ENCODE measurements at places on chromosomes 11 and 22.

DNA sequence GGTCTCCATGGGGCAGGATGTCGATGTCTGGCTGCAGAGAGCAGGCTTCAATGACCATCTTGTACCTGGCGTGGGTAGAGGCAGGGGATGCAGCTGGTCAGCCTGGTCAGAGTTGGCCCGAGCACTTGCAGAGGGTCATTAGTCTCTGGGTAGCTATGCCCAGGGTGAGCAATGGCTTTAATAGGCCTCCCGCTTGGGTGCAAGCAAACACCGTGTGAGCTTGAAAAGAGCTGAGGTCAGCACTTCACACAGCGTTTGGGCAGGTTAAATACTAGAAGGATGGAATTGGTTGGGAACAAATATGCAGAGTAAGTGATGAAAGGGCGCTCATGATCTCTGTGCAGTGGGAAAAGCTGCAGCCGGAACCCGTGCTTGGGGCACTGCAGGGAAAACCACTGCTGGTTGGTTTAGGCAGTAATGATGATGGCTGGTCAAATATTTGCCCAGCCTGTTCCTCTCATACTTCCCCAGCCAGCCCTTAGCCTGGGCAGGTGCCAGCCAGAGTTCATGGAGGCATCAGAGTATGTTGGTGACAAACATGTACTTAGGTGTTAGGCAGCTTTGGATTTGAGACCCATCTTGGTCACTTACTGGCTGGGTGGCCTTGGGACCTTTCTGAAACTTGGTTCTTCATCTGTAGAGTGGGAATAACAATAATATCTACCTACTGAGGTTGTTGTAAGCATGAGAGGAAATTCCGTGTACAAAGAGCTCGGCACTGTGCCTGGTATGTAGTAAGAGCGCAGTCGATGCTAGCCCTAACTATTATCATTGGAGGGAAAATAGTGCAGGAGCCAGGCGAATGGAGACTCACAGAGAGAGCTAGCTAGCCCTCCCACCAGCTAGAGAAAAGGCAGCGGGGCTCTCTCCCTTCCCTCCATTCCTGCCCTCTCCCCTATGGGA, 25.2 kb upstream of the KCNJ11 start:
- no peak for DNase-seq

DNA sequence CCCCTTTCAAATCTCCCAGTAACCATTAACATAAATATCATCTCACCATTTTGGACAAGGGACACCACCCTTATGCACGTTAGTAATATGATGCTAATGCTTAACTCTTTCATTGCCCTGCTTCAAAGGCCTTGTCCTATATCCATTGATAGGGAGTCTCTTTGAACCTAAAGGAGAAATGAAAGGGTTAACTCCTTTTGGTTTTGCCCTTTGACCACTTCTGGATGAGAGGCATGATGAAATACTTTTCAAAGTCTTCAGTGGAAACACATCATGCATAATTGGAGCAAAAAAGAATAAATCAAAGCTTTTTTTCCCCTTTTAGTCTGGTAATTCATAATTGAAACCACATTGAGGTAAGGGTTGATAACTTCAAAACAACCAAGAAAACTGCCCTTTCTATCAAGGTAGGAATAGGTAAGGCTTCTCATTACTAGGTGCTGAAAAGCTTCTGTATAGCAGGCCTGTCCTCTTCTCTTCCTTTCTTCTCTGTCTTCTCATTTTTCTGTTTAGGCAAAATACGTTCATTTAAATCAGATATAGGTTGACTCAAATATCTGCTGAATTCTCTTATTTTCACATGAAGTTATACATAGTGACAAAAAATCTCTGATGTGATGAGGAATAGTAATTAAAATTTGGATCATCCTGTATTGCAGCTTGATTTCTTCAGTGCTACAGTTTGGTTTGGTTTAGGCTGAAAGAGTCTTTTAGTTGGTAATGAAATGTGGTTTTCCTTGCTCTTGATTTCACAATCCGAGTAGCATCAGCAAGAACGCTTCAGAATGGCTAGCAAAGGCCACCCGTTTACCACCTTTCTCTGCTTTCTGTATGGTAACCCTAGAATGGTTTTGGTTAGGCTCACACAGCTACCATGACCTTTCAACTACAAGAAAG, 94.8 kb downstream of the EXT2 start:
- DNase-seq = no peak

GRCh38 chr22:36541831-36542411, 13.0 kb upstream of the EIF3D start:
- DNase-seq = no peak

GRCh38 chr11:1822648-1823375, 12.0 kb upstream of the SYT8 start:
- no peak for DNase-seq

DNA sequence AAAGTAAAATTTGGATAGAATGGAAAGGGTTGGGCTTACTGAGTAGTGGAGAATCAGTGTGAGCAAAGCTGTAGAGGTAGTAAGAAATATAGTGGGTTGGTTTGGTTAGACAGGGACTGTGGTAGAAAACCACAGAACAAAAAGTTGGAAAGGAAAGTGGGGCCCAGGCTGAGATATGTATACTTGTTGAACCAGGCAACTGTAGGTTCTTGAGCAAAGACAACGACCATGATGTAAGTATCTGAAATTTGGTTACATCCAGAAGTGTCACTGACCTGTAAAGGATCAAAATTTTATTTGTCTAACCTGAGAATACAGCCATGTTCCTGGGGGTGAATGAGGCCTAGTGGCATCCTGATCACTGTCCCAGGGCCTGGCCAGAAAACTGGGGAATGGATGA, 114.1 kb downstream of the STIM1 start:
- DNase-seq = no peak

- no peak for DNase-seq
Observed at GRCh38 chr22:40746428-40747220, 67.3 kb downstream of the MCHR1 start.

- no peak for DNase-seq
Observed at GRCh38 chr11:120184946-120185705, 25.7 kb upstream of the OAF start.

DNA sequence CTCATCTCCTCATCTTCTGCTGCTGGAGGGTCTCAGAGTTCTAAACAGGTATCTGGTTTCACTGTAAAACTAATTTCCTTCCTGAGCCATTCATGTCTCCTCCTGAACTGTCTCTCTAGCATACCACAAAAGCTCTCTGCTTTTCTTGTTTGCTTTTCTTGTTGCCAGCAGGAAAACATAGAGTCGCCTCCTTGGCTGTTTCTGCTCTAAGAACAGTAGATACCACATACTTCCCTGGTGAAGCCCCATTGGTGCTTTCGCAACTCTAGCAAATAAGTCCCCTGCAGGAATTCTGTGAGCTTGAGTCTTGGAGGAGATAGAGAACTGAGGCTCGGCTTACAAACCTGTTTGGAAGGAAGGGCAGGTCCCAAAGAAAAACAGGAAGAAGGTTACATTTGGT, 7.0 kb downstream of the DIXDC1 start:
- DNase-seq = no peak

- no peak for DNase-seq
Observed at GRCh38 chr11:36222831-36223635, 66.2 kb downstream of the COMMD9 start.

DNA sequence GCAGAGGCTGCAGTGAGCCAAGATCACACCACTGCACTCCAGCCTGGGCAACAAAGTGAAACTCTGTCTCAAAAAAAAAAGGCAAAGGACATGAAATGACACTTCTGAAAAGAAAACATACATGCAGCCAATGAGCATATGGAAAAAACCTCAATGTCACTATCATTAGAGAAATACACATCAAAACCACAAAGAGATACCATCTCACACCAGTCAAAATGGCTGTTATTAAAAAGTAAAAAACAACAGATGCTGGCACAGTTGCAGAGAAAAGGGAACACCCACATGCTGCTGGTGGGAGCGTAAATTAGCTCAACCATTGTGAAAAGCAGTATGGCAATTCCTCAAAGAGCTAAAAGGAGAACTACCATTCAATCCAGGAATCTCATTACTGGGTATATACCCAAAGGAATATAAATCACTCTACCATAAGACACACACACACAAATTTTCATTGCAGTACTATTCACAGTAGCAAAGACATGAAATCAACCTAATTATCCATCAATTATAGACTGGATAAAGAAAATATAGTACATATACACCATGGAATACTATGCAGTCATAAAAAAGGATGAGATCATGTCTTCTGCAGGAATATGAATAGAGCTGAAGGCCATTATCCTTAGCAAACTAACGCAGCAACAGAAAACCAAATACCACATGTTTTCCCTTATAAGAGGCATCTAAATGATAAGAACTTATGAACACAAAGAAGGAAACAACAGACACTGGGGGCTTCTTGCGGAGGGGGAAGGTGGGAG, 15.7 kb upstream of the C11orf58 start:
- DNase-seq = no peak

DNA sequence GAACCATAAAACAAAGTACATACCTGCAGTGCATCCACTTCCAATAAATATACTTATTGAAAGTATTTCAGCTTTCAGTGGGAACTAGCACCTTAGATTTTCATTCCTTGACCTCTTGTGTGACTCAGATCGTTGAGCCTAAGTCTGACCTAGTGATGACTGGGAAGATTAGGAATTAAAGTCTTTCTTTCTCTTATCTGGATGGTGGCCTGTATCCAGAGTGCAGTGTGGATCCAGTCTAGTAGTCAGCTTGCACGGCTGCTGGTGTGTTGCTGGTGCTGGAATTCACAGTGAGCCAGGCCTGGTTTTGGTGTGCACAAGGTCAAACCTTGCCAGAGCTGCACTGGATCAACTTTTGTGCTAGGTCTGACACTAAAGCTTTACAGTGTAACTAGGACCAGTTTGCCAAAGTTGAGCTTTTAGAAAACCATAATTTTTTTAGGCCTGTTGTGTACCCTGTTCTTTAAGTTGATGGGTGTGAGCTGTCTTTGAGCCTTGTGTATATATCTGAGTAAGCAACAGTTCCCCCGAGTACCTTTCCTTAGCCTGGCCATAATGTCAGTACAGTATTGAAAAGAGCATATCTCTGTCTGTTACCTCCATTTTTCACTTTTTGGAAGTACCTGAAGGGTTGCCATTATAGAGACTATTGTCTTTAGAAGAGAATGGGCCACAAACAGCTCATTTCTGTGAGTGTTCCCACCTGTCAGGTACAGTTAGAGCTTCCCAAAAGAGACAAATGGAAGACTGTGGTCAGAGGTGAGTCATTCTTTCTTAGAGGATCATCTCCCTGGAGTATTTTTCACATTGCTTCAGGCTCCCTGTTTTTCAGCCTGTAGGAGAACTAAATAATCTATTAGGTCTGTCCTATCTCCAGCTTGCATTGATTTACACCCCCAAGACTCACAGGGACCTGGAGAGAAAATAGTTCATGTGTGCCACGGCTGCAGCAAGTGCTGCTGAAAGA, 89.8 kb downstream of the ALX4 start:
- no peak for DNase-seq

GRCh38 chr11:109590782-109591181, 168.8 kb downstream of the C11orf87 start:
- no peak for DNase-seq

DNA sequence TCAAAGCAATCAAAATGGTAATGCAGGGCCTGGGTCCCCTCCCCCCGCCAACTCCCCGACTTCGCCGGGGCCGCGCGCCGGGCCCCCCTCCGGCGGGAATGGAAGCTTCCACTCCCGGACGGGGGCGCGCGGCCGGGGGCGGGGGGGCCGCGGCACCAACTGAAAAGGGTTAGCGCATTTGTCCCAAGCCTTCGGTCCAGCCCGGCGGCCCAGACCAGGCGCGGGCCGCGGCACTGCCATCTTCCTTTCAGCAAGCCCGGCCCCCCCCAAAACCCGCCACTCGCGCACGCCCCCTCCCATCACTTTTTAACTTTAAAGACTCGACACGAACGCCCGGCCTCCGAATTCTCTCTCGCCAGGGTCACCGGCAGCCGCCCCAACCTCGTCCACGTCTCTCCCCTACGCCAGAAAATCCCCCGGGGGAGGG, 2.8 kb downstream of the PHF21B start:
- DNase-seq = no peak

DNA sequence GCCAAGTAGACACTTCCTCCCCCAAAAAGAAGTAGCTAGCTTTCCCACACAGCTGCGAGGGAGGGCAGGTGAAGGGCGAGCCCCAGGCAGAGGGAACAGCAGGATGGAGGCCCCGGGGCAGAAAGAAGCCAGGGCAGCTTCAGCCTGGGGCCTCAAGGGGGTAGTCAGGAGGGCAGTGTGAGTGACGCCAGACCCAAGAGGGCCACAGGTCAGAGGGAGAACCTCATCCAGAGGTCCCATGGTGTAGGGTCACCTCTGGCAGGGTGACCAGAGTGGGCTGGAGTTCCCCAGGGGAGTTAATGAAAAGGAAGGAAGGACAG, 9.2 kb downstream of the PRR5 start:
- no peak for DNase-seq

DNA sequence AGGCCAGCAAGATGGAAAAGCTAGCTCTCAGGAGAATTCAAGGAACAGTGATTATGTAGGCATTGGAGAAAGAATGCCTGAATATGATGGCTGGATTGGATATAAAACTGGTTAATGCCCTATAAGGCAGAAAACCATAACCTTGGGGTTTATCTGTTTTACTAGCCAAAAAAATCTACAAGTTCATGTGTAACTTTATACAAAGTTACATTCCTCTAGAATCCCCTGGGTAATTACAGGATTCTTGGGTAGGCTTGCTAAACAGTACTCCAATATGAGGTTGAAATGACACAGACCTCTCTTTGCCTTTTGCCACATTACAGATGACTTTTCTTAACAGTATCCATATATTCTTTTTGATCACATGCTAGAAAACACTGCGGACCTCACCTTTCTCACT, 26.0 kb downstream of the TSPAN18 start:
- no peak for DNase-seq

DNA sequence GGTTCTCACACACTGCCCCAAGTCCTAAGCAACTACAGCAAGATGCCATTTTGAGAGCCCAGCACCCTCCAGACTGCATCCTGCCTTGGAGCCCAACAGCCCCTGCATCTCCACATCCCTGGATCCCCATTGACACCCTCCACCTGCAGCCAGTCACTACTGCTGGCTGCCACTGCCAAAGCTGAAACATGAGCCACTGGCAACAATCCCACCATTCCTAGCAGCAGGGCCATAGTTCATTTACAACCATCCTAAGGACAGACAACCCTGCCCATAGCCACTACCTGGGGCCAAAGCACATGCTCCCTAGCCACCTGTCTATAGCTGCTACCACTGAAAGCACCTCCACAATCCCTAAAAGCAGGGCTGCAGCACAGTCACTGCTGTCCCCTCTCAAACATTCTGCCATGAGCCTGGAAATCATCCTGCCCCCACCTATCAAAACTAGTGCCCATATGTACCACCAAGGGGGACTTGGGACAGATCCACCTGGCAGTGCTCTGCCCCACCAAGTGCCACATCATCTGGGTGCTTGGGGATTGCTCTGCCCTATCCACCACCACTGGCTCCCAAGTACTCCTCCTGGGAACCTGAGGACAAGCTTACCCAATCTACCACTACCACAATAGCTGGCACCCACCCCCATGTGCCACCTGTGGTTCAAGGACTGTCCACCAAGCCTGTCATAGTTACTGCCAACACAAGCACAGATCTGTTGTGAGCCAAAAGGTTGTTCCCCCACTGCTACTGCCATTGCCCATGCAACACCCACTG, 138.8 kb upstream of the SOX6 start:
- no peak for DNase-seq

GRCh38 chr22:19877626-19878339, 23.1 kb upstream of the GNB1L start:
- no peak for DNase-seq

Measured in hematopoietic multipotent progenitor cell treated with erythropoietin and hydrocortisone succinate and interleukin-3 and kit ligand, for 17 days (in vitro differentiated cells).